ENCODE measurements at places on chromosomes 4 and X.

DNA sequence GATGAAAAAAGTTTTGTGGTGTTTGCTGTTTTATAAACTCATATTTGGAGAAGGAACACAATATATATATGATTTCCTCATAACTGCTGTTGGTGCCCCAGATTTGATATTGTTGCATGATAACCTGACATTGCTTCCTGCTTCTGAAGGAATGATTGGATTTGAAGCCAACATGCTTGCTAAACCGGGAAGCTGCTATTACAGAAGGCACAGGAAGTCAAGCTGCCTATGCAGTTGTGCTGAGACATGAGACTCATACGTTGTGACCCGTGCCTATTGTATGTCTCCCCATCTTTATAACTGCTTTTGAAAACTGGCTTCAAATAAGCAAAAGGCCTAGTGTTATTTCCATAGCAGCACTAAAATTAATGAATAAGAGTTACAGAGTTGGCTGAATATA, 32.9 kb downstream of the GAB1 start:
- no peak for DNase-seq

- DNase-seq, result no peak
These were observed 642.1 kb upstream of the TENM3 start for GRCh38 chr4:181601103-181601502.

- no peak for DNase-seq
These were observed 915 bp downstream of the MSANTD1 start for GRCh38 chr4:3249711-3250437.

DNA sequence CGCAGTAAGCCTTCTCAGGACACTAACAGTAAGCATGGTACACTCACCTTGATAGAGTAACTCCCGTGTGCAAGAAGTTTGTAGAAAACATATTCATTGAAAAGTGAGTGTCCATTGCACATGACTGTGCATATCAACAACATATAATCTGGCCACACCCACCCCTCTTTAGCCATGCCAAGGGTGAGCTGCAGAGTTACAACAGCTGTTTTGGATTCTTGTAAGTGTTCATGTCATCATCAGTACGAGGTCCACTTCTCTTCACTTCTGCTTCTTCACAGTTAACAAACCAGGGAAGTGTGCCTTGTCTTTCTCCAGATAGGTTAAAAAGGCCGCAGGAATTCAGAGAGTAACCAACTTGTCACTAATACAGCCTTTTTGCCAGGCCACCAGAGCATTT, 116.6 kb downstream of the IRF2 start:
- no peak for DNase-seq

DNA sequence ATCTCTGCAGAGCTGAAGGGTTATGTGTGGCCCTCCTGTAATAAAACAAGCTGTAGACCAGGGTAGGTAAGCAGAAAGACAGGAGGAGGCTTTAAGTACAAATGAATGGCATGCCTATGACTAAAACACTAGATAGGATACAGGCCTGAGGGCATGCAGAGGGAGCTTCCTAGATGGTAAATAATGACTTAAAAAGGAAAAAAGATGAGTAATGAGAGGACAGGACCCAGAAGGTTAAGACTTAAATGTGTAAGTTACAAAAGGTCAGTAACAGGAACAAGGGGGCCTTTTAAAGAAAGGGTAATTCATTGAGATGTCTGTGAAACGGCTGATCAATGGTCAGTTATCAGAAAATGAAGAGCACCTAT, 194.8 kb downstream of the SOWAHB start:
- DNase-seq, result no peak

GRCh38 chrX:46758956-46759644, at the start of gene SLC9A7:
SLC9A7 (minus strand) TSS chrX:46759118; CDS start chrX:46759029, 89 bp downstream.
- peak; percentile 81 for DNase-seq

DNA sequence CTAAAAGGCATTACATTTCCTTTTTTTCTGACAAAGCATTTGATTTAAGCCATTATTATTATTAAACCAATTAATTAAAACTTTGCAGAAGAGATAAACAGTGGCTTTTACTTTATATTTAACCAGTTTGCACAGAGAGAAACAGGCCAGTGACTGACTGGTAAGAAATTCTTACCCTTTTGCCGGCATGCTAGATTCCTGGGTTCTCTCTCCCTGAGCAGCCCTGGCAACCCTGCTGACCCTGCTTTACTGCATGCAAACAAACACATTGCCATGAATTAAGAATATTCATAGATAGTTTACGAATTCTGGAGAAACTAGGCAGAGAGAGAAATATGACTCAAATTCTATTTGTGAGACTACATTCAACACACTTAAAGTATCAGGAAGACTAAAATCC, 1381.4 kb upstream of the IGFBP7 start:
- no peak for DNase-seq

DNA sequence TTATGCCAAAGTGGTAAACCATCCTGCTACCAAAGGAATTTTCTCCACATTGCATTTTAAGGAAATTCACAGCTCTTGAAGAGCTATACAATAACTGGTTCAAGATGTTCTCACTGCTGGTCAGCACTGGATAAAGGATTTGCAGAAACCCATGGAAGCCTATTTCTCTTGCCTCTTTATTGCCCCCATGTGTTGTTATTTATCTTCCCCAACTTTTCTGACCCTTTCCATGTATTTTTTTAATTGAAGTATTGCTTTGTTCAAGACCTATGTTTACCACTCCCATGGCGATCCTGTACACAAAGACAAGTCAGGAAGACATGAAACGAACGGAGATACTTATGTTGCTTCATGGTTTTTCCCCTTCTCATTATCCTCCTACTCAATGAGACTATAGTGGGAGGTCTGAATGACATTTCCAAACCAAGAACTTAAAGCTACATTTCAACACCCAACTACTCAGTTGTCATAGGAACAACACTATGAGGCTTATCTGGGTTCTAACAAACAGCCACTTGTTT, 566.4 kb upstream of the DIPK2B start:
- peak; percentile 68 for DNase-seq

DNA sequence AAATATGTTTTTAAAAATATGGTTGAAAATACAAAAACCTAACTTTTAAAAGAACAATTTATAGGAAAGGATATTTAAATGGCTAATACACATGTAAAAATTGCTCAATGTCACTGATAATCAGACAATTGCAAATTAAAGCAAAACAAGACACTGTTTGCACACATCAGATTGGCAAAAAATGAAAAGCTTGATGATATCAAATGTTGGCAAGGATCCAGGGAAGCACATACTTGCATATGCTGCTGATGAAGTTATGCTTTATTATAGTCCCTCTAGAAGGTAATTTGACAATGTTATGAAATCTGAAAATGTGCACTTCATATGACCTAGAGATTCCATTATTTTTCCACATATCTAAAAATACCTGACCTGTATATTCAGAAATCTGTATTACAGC, 45.7 kb upstream of the EPGN start:
- DNase-seq, result no peak

DNA sequence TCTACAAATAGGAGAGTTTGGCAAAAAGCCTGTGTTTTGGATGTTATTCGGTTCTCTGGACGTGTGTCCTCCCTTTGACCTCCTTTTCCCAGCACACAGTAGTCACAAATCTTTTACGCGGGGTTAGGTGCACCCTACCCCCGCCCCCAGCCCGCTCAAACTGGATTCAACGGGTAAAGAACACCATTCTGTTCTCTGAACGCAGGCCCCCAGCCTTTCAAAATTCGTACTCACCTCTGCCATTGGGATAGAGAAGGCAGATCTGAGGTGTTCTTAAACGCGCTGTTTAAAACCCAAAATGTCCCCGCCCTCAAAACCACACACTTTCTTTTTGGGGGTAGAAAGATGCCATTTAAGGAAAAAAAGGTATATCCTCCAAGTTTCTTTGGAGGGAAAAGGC, 2.7 kb downstream of the LEF1 start:
- peak; percentile 55 for DNase-seq

DNA sequence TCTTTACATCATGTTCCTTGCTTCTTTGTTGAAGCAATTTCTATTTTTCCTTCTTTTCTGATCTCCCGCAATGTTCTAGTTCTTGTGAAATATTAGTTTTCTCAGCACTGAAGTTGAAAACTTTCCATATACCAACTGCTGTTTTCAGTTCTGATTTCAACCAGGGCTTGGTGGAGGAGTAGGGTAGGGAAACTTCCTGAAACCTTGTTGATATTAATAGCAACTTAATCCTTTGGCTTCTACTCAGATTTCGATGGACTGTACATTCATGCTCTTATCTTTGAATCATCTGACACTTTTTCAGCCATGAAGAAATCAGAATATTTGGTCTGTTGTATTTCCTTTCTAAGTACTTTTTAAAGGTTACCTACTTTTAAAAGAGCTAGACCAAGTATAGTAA, 315.8 kb downstream of the RPA4 start:
- no peak for DNase-seq

DNA sequence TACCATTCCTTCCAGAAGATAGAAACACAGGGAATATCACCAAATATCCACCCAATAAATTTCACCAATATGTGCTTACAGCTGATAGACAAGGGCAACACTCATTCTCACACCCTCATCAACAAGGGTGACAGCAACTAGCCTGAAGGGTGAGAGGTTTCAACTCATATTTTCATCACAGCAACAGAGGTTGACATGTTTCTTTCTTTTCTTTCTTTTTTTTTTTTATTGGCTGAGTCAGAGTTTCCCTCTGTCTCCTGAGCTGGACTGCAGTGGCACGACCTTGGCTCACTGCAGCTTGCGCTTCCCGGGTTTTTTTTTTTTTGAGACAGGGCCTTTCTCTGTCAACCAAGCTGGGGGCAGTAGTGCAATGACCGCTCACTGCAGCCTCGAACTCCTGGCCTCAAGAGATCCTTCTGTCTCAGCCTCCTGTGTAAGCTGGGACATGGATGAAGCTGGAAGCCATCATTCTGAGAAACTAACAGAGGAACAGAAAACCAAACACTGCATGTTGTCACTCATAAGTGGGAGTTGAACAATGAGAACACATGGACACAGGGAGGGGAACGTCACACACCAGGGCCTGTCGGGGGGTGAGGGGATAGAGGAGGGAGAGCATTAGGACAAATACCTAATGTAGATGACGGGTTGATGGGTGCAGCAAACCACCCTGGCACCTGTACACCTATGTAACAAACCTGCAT, 27.5 kb upstream of the ASMTL start:
- no peak for DNase-seq

- peak; percentile 13 for DNase-seq
These were observed 48.5 kb upstream of the CYSLTR1 start for GRCh38 chrX:78375894-78376293.

DNA sequence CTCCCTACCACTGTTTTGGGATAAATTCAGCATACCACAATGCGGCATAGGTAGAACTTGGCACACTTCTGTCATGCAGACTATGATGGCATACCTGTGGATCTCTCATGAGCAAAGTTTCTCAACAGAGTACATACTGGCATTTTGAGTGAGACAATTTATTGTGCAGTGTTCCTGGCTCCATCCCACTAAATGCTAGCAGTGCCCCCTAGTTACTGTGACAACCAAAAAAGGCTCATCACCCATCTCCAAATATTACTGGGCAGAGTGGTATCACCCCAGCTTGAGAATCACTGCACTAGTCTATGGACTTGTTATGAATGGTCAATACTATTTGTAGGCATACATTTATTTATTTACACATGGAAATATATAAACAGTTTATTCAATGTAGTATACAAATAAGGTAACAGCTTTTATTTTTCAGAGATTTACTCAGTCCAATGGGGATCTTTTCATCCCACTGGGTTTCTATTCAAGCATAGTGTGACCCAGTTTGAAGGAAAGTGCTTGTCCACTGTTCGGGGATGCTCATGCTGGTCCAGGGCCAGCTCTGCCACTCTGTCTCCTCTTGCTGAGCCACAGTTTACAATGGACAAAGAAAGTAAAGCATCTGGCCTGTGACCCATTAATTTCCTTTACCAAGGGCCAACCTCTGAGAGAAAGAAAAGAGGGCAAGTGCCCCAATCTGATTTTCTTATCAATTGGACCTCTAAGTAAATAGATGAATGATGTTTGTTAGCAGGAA, 81.0 kb upstream of the IL2 start:
- no peak for DNase-seq

DNA sequence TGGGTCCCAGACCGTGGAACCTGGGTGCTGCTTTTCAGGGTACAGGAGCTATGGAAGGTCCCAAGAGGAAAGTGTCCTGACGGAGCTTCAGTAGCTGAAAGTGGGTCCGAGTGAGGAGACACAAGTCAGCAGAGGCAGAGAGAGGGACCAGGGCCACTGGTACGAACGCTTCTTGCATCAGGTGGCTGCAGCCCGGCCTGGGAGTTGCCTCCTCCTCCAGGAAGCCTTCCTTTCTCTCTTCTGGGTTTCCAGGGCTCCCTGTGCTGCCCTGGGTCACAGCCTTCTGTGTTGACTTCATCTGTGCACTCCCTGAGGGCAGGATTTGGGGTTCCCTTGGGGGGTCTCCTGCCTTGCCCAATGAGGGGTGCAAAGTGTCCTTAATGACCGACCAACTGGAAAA, 94.5 kb downstream of the SORCS2 start:
- no peak for DNase-seq

DNA sequence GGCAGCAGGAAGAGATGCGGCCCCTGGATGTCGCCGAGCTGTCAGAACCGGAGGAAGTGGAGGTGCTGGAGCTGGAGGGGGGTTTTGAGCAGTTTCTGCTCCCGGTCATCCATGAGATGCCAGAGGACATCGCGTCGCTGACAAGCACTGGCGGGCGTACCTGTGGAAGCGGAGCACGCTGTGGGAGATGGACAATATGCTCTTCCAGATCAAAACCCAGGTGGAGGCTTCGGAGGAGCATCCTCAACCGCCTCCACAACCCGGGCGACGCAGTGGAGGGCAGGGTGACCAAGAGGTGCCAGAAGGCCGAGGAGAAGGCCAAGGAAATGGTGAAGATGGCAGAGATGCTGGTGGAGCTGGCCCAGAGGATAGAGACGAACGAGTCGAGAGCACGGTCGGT, 7.6 kb upstream of the CCNQ start:
- no peak for DNase-seq

- DNase-seq, result no peak
These were observed 101.2 kb downstream of the TMEM164 start for GRCh38 chrX:110104078-110104477.

DNA sequence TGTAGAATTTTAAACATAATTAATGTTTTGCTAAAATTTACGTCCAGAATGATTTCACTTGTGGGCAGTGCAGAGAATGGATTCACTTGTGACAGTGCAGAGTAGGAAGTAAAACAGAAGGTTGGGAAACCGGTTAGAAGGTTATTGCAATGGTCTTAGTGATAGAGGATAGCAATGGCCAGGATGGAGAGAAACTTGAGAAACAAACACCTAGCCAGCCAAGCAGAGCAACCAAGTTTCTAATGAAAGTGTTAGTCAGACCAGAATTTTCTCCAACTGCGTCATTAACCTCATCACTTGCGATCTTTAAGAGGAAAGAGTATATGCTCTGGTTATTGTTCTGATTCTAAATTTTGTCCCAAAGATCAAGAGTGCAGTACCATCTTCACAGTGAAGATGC, 50.0 kb upstream of the TBC1D9 start:
- DNase-seq, result no peak
